ENCODE measurements at places on chromosomes 2 and 18.
A peak's percentile ranks its signal among the peaks of the same experiment; 100 is the strongest.

- no peak for DNase-seq
Measured at GRCh38 chr2:138013639-138014038, 49.4 kb downstream of the HNMT start.

DNA sequence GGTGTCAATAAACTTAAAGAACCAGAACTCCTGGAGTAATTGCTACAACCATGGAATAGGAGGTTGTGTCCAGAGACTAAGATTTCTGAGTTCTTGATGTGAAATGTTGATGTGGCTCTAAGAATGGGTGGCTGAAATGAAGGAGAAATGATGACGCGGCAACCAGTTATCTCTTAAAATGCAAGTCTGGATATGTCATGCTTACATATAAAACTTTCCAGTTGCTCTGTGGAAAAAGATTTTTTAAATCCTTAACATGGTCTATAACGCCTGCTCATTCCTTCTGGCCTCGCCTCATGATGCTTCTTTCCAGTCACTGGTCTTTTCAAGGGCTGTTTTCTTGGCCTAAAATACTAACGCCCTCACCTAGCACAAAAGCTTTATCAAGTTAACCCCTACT is 23.5 kb upstream of the MYO1B start:
- DNase-seq = no peak

GRCh38 chr2:81087646-81088045 is 783.1 kb upstream of the LRRTM1 start:
- DNase-seq = no peak

GRCh38 chr2:13115643-13116042 is 398.9 kb downstream of the TRIB2 start:
- no peak for DNase-seq

DNA sequence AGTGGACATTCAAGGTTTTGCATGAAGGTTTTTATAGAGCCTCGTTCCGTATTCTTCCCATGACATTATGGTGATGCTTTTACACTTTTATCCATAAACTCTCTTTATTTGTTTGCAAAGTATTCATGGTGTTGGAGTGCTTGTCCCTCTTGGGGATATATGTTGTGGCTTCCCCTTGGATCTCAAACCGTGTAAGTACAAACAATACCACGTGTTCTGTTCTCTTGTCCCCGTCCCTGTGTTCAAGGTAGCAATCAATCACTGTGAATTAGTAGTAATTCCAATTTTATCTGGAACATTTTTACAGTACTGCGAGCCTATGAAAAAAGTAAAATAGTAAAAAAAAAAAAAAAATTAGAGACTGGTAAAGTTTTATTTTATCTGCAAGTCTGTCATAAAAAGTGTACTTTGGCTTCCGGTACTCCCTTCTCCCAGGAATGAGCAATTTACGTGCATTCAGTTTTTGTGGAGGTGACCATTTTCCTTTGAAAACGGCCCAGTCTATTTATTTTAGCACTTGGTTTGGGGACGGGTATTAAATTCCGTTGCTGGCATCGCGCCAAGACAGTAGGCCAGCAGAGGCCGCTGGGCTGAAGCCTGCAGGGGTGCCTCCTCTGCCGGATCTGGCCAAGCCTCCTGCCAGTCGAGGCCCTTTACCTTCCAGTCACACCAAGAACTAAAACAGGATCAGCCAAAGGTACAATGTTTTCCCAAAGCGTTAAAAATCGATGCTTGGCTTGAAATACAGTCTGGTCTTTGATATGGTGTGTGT is 175.7 kb downstream of the SOCS6 start:
- peak; percentile 44 for DNase-seq

GRCh38 chr2:23760736-23761135 is 166.2 kb downstream of the ATAD2B start:
- no peak for DNase-seq

GRCh38 chr2:218979846-218980734 is 4.9 kb downstream of the FEV start:
- peak; percentile 88 for DNase-seq
